Activated CD8-positive, alpha-beta memory T cell treated with anti-CD3 and anti-CD28 coated beads for 48 hours (primary cell): ENCODE measurements at places on chromosomes 1 and 21.

DNA sequence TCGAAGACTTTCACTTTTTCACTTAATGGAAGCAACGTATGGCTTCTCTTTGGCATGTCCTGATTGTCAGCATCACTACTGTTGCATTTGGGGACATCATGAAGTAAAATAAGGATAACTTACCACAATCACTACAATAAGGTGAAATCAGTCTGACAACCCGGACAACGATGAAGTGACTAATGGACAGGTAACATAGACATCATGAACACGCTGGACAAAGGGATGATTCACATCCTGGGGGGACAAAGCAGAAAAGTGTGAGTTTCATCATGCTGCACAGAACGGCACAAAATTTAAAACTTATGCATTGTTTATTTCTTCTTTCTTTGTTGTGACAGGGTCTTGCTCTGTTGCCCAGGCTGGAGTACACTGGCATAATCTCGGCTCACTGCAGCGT is 53.9 kb downstream of the FH start:
- DNase-seq: no peak

GRCh38 chr1:30877205-30877912 is 31.2 kb downstream of the SDC3 start:
- DNase-seq: no peak

GRCh38 chr1:211828584-211829342 is 1.8 kb downstream of the LPGAT1 start:
- no peak for DNase-seq

DNA sequence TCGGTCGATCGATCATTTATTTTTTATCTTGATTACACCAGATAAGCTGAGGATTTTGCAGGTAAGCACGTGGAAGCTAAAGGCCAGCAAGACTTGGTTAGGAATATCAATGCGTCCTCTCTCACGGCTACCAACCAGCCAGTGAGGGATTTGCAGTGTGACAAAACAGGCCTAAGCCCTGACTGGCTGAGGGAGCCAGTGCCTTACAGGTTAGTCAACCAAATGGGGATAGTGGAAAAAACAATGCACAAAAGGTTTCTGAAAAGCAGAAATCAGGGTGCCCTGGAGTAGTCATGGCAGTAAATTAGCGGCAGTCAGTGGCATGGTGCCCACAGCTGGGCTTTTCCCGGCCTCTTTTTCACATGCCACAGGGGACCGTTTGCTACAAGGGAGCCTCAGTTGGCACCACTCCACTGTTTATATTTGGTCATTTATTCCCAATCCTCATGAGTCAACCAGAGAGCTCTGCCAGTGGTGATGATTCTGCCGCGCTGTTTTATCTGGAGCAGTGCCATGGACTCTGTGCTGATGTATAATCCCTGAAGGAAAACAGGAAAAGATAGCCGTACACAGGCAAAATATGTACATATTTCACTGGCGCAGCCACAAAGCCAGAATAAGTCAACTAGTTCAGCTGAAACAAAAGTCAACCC is 167.6 kb downstream of the RHOU start:
- DNase-seq: no peak

DNA sequence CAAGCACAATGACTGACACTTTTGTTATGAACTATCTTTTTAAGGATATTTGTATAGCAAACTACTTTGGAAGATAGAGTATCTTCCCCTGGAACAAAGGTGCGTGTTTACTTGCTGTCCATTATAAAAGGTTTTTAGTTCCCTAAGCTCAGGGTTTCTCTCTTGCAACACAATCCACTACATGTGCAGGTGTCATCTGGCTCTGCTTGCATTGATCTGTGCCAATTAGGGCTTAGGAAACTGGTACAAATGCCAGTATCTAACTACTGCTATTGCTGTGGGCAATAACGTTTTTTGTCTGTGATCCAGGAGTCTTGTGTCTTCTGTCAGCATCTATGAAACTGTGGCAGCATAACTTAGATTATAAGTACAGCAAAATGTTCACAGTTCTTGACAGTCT is 68.3 kb upstream of the ABCD3 start:
- DNase-seq: no peak

GRCh38 chr1:51489472-51489871 is 29.6 kb downstream of the EPS15 start:
- DNase-seq: no peak

GRCh38 chr1:45282351-45282750 is 44.3 kb upstream of the HPDL start:
- no peak for DNase-seq

DNA sequence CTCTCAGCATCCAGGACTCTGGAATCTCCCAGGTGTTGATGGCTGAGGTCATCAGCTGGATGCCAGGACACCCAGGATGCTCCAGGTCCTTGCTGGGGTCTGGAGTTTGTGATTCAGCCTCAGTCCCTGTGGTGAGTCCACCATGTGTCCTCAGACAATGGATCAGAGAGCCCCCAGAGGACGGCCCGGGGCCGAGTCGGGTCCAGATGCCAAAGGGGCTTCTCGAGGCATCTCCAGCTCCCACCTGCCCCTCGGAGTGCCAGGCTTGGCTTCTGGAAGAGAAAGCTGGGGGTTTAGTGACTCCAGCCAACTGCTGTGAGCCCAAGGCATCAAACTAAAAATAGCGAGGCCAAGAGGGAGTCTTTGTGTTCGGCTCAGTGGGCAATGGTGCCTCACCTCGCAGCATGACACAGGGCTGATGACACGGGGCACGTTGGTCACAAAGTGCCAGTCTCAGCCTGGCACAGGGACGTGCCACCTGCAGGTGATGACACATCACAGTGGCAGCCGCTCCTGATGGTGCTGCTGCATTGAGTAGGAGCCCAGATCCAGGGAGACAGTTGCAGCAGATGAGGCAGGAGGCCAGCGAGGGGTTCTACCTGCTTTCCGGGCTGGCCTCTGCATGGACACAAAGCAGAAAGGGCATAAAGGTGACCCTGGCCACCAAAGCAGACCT is 10.6 kb downstream of the PDE9A start:
- DNase-seq: no peak

DNA sequence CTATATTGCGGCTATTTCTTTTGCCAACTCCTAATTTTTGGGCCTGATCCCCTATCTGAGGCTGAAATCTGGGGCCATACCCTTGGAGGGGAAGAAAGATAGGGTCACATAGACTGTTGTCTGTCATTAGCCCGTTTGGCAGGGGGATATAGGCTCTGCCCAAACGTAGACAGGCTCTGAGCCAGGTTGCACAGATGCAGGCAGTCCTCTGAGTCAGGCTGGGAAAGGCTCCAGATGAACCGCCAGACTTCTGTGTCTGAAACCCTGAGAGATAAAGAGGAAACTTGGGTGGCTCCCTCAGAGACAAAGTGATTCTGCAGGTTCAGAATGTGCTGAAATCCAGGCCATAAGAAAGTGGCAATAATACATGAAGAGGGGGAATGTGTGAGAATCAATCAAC is 4.0 kb upstream of the CAP1 start:
- DNase-seq: no peak

GRCh38 chr1:89881415-89882058 is 60.7 kb downstream of the LRRC8D start:
- DNase-seq: no peak

- no peak for DNase-seq
These were observed 18.9 kb upstream of the VWA5B1 start for GRCh38 chr1:20271498-20272400.

DNA sequence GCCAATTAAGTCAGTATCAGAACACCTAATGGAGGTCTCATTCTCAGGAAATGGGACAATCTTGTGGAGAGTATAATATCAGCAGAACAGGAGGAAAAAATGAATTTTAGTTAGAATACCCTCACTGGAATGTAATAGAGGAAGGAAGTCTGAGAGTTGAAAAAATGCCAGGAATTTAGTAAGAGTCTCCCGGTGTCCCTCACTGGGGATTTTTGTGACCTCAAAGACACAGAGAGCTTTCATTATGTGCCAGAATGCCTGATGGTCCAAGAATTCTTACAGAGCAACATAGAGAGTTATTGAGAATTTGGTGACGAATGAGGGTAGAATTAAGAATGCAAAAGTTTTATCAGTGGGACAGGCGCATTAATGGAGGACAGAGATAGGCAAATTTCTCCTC is 443.5 kb upstream of the B3GALT2 start:
- DNase-seq: no peak

DNA sequence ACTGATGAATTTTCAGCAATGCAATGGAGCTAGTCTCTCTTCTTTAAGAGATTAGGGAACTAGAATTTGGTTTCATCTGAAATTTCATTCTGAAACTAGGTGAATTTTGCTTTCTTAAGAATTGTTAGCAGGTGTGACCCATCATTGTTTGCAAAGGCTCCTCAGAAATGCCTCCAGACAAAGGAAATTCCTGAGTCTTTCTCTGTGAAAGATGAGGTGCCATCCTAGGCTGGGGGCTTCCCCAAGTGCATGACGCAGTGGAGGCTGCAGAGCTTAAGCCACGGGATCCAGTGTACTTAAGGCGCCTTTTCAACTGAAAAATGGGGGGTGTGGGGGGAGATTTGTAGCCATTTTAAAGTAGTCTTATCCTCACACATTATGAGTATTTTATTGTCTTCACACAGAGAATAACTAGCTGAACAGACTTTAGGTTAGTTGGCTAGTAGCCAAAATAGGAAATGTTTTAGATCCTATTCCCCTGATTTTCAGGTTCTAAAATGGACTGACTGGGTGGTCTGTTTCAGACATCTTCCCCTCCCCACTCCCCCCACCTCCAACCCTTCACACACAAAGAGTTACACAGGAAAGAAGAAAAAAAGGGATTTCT is 202.0 kb downstream of the NFIA start:
- DNase-seq: no peak

DNA sequence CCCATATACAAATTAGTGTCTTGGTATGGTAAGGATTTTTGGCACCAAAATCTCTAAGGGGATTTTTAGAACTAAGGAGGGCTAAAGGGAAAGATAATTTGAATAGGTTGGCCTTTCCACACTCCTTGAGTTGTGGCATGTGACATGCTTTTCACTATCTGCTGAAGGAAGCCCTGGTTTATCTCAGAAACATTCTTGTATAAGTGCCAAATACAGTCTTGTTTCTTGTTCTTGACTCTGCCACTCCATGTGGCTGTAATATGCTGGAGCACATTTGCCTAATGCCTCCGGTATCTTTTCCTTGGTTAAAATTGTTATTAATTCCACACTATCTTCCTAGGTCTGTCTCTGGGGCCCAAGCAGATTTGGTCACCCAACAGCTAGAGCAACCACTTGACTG is 457.0 kb downstream of the USP25 start:
- no peak for DNase-seq

DNA sequence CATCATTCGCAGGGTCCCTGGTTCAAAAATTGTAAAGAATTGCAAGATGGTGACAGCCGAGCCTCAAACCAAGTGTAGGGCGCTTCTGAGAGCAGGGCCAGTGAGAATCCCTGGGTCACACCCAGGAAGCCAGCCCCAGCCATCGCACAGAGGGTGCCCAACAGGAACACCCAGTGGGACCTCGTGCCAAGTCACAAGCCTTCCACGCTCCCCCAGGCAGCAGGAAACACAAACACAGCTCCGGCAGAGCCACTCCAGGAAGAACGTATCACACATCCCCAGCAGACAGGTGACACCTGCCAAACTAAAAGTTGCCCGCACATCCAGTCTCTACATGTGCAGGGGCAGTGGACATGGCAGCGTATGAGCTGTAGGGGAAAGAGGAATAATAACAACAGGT is 20.2 kb downstream of the DHRS3 start:
- no peak for DNase-seq

- no peak for DNase-seq
These were observed 354.7 kb downstream of the LMO4 start for GRCh38 chr1:87683196-87683956.

- no peak for DNase-seq
These were observed 199.8 kb downstream of the DNM3 start for GRCh38 chr1:172041102-172041501.

DNA sequence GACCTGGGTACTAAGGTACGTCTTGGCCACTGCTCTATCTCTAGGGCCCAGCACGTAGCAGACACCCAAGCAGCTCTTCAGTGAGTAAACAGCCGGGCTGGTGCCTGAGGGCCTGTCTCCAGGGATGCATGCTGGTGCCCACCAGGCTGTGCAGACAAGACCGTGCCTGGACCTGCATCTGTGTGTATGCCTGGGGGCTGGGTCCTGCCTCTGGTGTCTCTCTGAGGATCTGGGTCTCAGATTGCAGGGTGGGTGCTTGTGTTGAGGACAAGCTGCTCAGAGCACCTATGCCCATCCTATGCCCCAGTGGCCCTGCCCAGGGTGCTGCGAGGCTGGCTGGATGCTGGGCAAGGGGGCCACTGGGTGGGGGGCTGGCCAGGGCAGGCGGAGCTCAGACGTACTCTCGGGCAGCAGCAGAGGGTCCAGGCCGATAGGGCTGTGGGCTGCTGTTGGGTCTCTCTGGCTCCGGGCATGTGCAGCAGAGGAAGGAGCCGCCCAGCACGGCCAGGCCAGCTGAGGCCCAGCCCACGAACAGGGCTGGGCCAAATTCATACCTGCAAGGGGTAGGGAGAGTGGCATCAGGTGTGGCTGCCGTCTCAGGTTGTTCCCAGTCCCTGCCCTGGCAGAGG is 4.4 kb downstream of the CLDN19 start:
- DNase-seq: no peak

DNA sequence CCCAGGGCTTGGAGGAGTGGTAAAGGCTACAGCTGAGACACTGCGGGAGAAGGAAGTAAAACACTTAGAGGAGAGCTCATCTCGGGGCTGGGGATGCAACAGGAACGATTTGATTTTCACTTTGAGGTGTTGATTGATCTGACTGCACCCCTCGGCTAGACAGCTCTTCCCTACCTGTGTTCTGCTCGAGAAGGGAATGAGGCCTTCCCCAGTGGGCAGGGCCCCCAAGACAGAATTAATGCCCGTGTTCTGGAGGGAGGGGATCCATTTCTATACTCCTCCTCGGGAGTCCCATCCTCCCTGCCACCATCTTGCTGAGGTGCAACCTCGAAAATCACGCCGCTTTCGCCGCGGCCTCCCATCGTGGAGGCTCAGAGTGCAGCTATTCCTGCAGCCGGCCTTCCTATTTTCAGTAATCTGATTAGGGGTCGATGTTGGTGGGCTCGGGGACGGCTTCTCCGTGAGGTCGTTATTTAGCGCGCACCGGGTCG is 2.4 kb downstream of the ATP2B4 start:
- DNase-seq: no peak

DNA sequence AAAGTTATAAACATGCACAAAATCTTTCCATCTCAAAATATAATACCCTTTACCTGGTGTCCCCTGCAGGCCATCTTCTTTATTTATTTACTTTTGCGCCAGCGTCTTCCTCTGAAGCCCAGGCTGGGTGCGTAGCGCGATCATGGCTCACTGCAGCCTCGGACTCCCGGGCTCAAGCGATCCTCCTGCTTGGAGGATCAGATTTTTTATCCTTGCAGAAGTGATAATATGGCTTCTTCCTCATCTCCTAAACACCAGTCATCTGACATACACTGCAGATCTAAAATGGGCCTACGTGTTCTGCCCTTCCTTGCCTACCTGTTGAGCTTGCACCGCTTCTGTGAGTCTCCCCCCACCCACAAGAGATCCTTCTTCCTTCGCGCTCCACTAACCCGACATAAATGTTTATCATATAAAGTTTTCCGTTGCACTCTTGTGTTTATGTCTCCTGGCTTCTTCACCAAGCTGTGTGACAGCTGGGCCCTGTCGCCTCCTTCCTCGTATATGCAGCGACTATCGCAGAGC is 506 bp upstream of the SRP9 start:
- no peak for DNase-seq

GRCh38 chr1:116067566-116067890 is 43.7 kb upstream of the MAB21L3 start:
- no peak for DNase-seq

GRCh38 chr1:224873434-224874369 is 55.8 kb upstream of the DNAH14 start:
- DNase-seq: no peak
